ENCODE measurements at places on chromosomes 7 and 10.

- no peak for DNase-seq
Observed at GRCh38 chr10:80079312-80079719, 851 bp downstream of the TMEM254 start.

DNA sequence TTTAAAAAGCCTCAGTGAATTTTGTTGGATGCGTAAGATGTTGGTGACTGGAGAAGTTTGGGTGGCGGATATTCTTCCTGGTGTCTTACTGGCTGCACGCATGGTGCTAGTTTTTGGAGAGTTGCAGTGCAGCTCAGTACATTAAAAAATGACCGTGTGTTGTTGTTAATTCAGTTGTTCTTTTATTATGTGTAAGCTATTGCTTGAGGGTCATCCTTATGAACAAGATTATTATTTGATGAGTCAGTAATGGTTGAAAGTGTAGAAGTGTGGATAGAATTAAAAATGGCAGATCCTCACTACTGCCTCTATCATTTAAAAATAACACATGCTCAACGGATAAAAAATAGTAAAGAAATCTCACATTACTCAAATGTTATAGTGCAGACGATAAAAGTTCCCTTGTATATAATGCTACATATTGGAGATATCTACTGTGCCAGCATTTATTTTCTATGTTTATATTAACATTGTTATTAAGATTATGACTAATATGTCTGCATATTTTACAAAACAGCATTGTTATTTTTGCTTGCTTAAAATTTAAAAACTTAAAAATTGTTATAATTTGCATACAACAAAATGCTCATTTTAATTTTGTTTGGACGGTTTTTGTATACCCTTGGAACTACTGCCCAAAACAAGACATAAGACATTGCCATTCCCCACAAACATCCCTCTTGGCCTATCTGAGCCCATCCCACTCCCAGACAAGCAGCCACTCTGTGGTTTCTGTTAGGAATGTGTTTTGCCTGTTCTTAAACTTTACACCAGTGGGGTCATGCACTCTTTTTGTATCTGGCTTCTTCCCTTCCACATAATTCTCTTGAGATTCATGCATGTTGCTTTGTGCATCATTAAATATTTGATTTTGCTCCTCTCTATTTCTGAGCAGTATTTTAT, 142.0 kb downstream of the DOCK1 start:
- DNase-seq, result no peak

DNA sequence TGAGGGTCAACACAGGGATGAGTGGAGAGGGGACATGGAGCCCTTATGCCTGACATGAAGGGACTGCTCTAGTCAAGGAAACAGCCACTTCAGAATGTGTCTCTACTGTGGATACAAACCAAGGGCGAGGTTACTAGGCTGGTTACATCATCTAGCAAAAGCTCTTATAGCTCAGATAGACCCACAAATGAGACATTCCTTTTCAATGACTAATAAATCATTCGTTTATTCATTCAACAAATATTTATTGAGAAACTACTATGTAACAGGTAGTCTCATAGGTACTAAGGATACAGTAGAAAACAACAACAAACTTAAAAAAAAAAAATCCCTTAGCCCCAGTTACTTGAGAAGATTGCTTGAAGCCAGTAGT, 219.5 kb downstream of the KIAA1217 start:
- DNase-seq, result no peak

- no peak for DNase-seq
Observed at GRCh38 chr7:132117181-132117580, 459.1 kb downstream of the PLXNA4 start.

DNA sequence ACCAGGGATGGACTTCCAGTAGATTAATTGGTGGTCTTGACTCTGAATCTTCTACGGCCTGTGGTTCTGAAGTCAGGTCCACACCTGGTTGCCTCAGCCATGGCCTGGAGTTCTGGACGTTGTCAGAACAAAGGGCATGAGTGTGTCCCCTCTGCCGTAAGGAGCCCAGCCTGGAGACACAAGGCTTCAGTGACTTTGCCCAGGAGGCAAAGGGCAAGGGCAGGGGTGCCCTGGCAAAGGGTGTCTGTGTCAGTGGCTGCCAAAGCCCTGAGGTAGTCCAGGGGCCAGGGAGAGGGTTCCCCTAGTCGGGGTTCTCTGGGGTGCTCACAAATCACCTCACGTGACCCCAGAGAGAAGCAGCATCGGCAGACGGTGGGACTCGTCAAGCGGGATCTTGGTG, 273.2 kb upstream of the ZNF32 start:
- DNase-seq, result no peak

- no peak for DNase-seq
Observed at GRCh38 chr10:127347202-127347959, 151.0 kb upstream of the INSYN2A start.

DNA sequence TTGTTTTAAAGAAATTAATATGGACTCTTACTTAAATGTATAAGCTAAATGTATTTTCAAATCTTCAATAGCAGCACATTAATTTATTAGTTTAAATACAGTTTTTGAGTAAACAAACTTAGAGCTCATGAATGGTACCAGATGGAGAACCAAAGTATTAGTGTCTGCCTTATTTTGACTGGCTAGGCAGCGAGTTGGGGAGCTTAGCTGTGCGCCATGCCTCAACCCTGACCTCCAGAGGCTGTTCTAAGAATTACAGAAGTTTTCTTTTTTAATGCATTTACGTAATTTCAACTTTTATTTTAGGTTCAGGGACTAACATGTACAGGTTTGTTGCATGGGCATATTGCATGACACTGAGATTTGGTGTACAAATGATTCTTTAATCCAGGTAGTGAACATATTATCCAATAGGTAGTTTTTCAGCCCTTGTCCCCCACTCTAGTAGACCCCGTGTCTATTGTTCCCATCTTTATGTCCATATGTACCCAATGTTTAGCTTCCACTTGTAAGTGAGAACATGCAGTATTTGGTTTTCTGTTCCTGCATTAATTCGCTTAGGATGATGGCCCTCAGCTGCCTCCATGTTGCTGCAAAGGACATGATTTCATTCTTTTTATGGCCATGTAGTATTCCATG, 166.8 kb downstream of the IQUB start:
- no peak for DNase-seq

- no peak for DNase-seq
Observed at GRCh38 chr10:20256969-20257368, 440.7 kb downstream of the PLXDC2 start.

DNA sequence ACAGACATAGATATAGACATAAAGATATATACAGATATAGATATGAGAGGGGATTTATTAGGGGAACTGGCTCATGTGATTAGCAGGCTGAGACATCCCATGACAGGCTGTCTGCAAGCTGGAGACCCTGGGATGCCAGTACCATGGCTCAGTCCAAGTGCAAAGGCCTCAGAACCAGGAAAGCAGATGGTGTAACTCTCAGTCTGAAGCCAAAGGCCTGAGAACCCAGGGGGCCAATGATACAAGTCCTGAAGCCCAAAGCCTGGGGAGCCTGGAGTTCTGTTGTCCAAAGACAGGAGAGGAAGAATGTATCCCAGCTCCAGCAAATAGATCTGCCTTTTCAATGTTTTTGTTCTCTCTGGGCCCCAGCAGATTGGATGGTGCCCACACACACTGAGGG, 5.5 kb downstream of the NCOA4 start:
- DNase-seq, result no peak
